ENCODE measurements at places on chromosomes 16 and 17.

- no peak for DNase-seq
Observed at GRCh38 chr17:5508810-5509209, 22.4 kb downstream of the MIS12 start.

- DNase-seq, result no peak
Observed at GRCh38 chr17:46795379-46795952, 23.0 kb downstream of the WNT3 start.

DNA sequence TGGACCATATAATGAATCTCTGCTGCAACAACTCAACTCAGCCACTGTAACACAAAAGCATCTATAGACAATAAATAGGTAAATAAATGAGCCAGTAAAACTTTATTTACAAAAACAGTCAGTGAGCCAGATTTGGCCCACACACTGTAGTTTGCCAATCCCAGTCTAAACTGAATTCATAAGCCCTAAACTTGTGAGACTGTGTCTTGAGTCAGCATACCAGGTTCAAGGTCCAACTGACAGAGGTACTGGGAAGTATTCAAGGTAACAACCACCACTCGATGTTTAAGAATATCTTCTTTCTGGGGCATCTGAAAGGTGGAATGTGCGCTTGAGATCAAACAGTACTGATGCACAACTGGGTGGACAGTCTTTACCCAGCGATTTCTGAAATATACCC lies 94.2 kb downstream of the HELZ start:
- no peak for DNase-seq

DNA sequence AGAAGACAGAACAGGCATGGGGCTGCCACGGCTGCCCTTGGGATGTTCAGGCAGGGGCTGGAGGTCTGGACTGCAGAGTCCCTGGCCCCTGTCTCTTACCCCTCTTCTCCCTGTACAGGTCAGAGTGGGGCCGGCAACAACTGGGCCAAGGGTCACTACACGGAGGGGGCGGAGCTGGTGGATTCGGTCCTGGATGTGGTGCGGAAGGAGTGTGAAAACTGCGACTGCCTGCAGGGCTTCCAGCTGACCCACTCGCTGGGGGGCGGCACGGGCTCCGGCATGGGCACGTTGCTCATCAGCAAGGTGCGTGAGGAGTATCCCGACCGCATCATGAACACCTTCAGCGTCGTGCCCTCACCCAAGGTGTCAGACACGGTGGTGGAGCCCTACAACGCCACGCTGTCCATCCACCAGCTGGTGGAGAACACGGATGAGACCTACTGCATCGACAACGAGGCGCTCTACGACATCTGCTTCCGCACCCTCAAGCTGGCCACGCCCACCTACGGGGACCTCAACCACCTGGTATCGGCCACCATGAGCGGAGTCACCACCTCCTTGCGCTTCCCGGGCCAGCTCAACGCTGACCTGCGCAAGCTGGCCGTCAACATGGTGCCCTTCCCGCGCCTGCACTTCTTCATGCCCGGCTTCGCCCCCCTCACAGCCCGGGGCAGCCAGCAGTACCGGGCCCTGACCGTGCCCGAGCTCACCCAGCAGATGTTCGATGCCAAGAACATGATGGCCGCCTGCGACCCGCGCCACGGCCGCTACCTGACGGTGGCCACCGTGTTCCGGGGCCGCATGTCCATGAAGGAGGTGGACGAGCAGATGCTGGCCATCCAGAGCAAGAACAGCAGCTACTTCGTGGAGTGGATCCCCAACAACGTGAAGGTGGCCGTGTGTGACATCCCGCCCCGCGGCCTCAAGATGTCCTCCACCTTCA lies 11.7 kb downstream of the TUBB3 start:
- no peak for DNase-seq

- DNase-seq, result peak; percentile 34
Observed at GRCh38 chr16:2428051-2428783, 1.0 kb upstream of the CCNF start.

DNA sequence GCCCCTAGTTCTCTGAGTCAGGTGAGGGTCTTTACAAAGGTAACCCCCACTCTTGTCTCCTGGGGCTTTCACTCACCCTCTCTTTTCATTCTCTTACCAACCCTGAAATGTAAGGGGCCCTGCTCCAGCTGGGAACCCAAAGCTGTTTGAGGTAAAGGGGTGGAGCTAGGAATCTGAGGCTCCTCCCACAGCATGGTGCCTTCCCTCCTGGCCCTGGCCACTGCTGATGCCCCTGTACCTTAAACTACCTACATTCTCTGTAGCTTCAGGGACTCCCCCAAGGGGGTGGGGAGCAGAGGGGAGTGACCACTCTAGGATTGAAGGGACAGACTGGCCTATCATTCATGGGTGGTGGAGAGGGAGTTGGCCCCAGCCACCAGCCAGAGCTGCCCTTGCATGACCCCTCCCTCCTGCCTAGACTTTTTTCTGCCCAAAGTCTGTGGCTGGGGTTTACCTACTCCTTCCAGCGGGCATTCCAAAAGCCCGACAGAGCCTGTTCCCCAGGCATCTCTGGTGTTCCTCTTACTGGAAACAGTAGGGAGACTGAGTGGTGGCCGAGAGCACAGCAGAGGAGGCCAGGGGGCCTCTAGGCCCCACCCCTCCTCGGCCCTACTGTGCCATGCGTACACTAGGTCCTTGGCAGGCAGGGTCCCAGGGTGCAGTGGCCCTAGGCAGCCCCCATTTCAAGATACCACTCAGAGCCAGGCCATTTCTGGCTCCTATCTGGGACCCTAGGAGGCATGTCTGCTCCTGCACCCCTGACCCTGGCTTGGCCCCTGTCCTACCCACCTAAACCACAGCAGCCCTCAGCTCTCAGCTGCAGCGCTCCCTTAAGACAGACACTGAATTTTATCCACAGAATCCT lies 9.5 kb downstream of the DOK4 start:
- DNase-seq, result no peak

DNA sequence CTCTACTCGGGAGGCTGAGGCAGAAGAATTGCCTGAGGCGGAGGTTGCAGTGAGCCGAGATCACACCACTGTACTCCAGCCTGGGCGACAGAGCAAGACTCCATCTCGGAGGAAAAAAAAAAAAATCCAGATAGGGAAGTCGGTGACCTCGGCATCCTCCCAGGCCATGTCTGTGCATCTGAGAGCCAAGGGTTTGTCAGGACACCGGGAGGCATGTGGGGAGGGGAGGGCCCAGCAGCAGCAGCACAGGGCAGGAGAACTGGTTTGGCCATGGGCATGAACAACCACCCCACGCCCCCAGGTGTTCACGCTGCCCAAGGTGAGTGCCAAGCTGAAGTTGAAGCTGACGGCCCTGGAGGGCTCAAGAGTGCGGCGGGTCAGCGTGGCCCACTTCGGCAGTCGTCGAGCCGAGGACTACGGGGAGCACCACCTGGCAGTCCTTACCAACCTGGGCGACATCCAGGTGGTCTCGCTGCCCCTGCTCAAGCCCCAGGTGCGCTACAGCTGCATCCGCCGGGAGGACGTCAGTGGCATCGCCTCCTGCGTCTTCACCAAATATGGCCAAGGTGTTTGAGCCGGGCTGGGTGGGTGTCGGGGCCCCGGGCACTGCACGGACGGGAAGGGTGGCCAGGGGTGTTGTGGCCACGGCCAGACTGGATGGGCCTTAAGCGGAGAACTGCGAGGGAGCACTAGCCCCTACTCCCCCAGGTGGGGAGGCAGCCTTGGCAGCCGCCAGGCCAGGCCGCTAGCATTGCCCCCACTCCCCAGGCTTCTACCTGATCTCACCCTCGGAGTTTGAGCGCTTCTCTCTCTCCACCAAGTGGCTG lies 14.7 kb upstream of the MYO15B start:
- no peak for DNase-seq

- no peak for DNase-seq
Observed at GRCh38 chr17:31582151-31582907, 190.9 kb downstream of the RAB11FIP4 start.

- DNase-seq, result no peak
Observed at GRCh38 chr17:82776454-82776853, 24.6 kb downstream of the TBCD start.

- DNase-seq, result no peak
Observed at GRCh38 chr17:75921596-75921995, 16.9 kb upstream of the MRPL38 start.

- no peak for DNase-seq
Observed at GRCh38 chr17:28334666-28335200, 539 bp downstream of the IFT20 start.

GRCh38 chr16:78543023-78543422 lies 443.6 kb downstream of the WWOX start:
- DNase-seq, result no peak

GRCh38 chr17:37174205-37174604 lies 201.6 kb upstream of the C17orf78 start:
- no peak for DNase-seq

DNA sequence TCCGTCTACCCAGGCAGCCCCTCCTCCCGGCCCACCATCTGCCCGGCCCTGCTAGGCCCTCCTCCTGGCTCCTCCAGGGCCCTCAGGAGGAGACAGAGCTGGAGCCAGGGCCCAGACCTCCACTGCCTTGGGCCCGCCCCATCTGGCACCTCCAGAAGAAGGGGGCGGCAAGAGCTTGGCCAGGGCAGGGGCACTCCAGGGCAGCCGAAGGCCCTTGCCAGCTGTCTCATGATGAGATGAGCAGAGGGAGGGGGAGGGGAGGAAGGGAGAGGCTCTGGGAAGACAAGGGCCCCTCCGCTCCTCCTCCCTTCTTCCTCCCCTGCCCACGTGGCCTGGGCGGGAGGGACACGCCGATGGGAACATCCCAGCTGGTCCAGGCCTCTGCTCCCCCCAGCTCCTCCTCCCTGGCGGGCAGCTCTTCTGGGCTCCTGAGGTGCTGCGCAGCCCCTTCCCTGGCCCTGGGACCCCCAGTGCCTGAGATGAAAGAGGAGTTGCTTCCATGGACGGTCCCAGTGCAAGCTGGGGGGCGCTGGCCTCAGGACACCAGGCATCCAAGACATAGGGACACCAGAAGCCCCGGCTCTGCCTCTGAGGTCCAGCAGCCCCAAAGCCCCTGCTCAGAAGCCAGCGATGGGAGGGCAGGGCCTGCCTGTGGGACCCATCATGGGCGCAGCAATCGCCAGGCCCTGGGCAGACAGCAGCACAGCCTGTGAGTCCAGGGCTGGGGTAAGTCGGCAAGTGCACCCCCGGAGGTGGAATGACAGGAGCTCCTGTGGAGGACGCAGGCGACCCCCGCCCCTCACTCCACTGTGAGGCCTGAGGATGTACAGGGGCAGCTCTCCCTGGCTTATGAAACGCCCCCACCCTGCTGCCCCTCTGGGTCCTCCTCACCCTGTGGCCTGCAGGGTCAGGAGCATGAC lies 23.6 kb upstream of the ENPP7 start:
- DNase-seq, result no peak

DNA sequence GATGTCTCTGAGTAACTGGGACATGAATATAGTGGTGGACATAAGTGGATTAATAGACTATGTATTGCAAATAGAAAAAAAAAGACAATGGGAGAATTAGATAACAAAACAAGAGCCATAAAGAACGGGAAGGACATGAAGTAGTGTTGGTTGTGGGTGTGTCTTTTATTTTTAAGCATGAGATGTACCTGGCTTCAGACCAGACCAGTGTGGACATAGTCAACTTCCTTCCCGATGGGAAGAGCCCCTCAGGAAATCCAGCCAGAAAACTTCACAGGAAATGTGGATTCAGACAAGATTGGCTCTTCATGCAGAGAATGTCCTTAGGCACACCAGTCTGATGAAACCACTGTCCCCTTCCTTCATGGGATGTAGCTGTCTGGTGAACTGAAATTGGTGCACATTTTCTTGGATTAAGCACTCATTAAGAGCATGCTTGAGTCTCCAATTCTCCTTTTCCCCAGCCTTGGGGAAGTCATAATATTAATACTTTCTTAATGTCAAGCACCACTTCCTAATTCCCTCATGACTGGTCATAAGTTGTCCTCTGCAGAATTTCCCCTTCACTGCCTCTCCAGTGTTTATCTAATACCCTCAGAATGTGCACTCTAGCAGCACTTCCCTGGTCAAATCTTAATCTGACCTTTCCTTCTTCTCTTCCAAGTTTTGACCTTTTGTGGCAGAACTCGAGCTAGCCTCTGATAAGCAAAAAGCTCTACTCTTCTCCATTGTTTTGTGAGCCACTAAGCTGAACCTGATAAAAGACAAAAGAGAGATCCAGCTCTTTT lies 350.6 kb upstream of the MAF start:
- DNase-seq, result no peak

DNA sequence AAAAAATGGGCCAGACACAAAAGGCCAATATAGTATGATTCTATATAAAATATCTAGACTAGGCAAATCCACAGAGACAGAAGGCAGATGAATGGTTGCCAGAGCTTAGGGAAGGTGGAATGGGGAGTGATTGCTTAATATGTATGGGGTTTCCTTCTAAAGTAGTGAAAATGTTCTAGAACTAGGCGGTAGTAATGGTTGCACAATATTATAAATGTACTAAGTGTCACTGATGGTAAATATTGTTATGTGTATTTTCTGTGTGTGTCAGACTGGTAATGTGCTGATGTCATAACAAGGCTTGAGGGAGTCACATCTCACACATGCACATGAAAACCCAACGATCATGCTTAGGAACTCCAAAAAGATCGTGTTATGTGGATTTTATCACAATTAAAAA lies 106.9 kb upstream of the SIAH1 start:
- no peak for DNase-seq

GRCh38 chr17:63840591-63841349 lies 1.7 kb downstream of the SMARCD2 start:
- no peak for DNase-seq
